ENCODE measurements at places on chromosomes 12 and 14.

DNA sequence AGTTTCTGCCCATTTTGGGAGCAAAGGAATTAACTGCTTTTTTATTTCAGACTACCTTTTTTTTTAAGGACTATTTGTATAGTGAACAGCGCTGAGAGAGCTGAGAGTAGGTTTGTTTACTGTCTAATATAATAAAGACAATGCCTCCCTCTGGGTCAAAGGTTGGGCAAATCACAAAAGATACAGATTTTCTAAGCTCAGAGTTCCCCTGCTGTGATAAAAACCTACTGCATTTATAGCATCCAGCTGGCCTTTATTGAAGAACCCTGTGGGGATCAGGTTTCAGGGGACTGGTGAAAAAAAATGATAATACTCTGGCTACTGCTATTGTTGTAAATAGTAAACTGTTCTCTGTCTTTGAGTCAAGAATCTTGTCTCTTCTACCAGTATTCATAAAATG, 28.7 kb downstream of the CCDC59 start:
- no peak for DNase-seq

DNA sequence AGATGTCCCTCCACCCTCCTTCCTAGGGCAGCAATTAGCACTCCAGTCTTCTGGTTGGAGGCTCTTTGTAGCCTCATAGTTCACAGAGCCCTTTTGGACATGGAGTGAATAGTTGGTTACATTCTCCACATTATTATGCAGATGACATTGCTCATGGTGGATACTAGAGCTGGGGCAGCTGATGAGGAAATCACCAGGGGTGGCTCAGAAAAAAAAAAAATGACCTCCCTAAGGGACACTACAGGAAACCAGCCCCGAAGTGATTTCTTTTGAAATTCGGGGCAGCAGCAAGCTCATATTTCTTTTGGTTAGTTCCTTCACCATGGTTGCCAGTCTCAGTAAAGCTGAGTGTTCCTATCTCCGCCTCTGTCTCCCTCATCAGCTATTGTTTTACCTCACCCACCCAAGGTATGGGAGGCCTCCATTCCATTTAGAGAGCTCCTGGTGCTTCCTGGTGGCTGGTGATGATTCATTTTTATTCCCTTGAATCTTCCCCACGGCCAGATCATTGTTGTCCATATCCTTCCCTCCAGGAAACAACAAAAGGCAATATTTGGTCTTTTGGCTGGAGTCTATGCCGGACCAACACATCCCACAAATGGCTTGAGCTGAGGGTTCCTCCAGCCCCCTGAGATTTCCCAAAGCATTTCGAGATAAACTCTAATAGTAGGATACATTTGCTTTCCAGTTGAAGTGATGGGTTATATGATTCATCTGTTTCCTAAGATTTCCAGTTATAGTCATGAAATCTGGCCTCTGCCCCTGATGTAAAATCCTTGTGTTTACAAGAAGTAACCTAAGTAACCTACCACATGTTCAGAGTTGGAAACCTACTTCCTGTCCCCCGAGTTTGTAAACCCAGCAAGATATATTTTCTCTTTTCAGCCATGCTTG, 56.2 kb upstream of the NID2 start:
- DNase-seq = peak; percentile 17

DNA sequence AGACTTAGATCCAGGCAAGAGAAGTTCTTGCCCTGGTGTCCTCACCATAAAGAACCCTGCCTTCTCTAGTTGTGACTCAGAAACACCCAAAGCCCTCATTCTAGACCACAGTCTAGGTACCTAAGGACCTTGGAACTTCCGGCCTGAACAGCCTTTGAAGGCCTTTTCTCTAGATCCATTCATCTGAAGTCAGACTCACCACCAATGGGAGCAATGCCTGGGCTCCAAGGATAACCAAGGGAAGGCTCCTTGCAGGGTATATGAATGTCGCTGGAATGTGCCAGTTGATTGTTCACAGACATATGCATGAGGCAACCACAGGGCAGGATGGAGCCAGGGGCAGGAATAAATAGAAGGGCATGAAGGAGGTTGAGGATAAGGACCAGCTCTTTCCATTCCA, 86.3 kb downstream of the PLCZ1 start:
- DNase-seq = no peak

GRCh38 chr12:102756530-102756929, 160.5 kb downstream of the PAH start:
- DNase-seq = no peak

GRCh38 chr12:57899010-57899662, 42.2 kb upstream of the ATP23 start:
- no peak for DNase-seq

GRCh38 chr12:60920841-60921495, 1325.1 kb downstream of the SLC16A7 start:
- DNase-seq = no peak

Data from GOT3 (cell line).